ENCODE measurements at places on chromosomes 16 and 17.

GRCh38 chr17:20121359-20122253 lies 112.4 kb downstream of the SPECC1 start:
- peak; percentile 66 for DNase-seq

- DNase-seq = no peak
Observed at GRCh38 chr17:69477204-69477902, 62.9 kb downstream of the MAP2K6 start.

DNA sequence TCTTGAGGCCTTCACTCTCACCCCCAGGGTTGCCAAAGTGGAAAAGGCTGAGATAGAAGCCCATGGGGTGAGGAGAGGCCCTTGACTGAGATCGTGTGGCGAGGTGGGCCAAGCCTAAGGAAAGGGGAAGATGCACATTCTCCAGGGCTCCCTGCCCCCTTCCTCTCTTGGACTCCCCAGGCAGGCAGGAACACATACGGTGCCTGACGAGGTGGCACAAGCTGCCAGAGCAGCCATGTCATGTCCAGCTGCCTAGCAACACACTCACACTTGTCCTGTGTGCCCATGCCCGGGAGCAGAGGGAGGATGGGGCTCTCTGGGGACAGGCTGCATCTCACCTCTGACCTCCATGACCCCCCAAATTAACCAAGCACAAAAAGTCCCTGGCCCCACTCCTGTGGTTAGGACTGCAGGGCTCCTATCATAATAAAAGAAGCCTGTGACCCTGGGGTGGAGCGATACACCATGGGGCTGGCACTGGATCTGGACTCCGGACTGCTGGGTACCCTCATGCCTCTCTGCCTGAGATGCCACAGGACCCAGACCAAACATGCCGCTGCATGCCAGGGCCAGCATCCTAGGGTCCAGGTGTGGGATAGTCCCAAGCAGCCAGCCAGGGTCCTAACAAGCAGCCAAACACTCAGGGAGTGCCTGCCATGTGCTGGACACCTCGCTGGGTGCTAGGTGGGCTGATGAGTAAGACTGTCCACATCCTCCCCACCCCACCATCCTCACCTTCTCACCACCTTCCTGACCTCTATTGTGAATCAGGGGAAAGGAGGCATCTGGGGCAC lies 2.6 kb downstream of the GIT1 start:
- no peak for DNase-seq

- DNase-seq = no peak
Observed at GRCh38 chr17:21505819-21506815, 130.0 kb downstream of the KCNJ12 start.

DNA sequence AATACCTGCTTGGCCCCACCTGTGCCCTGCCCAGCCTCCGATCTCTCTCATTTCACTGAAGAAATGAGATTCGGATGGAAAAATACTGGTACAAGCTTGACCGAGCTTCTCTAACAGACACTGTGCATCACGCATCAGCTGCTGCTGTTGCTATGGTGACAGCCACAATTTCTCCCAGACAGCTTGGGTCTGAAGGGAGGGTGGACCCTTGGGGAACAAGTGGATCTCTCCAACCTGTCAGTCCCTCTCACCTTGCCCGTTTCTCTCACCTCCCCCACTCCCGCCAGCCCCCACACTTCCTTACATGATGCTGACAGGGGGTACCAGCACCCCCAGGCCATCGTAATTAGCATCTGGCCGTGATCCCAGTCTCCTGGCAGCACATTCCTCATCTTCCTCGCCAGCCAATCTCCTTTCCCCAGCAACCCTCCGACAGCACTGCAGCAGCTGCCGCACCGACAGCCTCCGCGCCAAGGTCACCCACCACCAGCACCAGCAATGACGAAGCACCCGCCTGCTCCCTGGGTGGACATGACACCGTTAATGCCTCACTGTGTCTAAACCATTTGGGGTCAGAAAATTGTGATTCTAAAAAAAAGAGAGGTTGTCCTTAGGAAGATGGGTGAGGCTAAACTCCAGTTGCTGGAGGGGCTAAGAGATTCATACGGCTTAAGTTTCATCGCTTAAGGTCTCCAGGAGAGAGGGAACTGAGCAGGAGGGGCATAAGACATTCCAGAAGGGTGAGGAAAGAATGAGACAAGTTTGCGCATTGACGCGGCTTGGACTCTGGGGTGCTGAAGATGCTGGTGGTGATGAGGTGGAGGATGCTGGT lies 58.6 kb upstream of the TNRC6A start:
- peak; percentile 76 for DNase-seq

GRCh38 chr17:64781014-64781756 lies 119.1 kb upstream of the SMURF2 start:
- DNase-seq = peak; percentile 87

DNA sequence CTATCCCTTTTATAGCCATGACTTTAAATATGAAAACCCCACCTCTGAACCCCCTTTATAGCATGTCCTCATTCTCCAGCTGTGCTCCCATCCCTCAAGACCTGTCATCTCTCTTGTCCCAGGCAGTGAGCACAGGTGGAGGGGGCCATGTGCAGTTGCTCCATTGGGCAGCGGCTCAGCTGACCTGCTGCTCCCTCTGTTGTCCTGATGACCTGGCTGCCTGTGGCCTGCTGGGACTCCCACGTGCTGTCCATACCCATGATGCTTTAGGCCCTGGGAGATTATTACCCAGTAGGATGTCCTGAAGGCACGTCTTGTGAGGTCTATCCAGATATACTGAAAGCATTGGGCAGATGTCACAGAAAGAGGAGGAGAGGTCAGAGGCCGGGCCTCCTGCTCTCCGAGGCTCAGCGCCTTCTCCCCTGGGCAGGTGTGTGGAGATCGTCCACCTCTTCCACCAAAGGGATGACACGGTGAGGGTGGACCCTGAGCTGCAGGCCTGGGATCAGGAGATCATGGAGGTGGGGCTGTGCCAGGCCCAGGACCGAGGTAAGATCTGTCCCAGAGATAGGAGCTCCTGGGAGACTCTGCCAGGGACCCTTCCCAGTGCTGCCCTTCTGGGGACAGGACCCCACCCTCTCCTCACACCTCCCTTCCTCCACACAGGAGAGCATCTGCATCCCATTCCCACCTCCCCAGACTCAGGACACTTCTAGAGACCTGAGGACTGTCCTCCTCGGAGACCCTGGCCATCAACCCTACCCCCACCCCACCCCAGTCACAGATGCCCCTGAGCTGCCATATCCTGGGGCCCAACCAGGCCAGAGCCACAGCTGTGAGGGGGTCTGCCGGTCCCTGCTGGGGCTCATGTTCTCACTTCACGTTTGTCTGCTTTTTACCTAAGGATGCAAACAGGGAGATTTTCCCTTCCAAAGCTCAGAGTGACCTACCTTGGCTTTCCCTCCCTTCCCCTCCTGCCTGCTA lies 58.0 kb downstream of the GOSR1 start:
- DNase-seq = no peak

GRCh38 chr17:61018938-61019337 lies 341.3 kb downstream of the BCAS3 start:
- no peak for DNase-seq

DNA sequence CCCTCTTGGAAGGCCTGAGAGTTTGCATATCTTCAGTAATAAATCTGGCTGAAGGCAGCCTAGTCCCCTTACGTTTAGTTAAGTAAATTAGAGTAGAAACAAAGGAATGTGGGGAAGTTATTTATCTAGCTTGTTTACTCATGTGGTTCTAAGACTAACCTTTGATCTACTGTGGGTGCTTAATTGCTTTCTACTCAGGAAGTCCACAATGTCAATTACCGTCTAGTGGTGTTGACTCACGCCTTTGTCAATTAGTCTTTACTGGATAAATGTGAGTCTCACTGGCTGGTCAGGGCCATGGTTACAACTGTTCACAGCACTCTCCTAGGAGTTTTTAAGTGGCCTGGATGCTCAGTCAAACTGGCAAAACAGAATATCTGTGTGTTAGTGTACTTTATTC lies 2338.4 kb downstream of the TP53TG3F start:
- DNase-seq = no peak

- DNase-seq = no peak
Observed at GRCh38 chr17:79907217-79907715, 68.0 kb upstream of the CBX4 start.

- no peak for DNase-seq
Observed at GRCh38 chr16:52787709-52788108, 240.8 kb upstream of the TOX3 start.

- DNase-seq = no peak
Observed at GRCh38 chr17:48985436-48986245, 11.5 kb upstream of the IGF2BP1 start.

GRCh38 chr17:80939151-80940145 lies 52.2 kb upstream of the CHMP6 start:
- peak; percentile 18 for DNase-seq

GRCh38 chr16:61871837-61872777 lies 164.1 kb downstream of the CDH8 start:
- no peak for DNase-seq

- DNase-seq = no peak
Observed at GRCh38 chr17:50009282-50009681, 14.3 kb upstream of the DLX3 start.

- DNase-seq = peak; percentile 46
Observed at GRCh38 chr17:8145811-8146210, 6.4 kb downstream of the PER1 start.

DNA sequence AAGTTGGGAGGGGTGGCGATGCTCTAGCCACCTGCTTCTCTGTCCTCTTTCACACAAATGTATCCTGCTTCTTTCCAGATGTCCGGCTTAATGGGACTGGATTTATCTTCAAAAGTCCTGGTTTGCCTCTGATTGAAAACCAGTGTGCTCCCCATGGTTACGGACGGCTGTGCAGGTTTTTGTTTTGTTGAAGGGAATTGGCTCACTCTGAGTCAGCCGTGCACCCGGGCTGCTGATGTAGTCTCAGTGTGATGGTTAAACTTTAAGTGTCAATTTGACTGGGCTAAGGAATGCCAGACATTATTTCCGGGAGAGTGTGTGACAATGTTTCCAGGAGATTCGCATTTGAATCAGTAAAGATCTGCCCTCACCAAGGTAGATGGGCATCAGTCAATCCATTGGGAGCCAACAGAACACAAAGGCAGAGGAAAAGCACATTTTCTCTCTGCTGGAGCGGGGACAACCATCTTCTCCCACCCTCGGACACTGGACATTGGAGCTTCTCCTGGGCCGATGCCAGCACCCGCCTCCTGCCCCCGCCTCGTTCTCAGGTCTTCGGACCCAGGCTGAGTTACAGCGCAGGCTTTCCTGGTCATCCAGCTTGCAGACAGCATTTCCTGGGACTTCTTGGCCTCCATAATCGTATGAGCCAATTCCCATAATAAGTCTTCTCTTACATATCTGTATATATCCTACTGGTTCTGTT lies 126.9 kb upstream of the TNRC6C start:
- peak; percentile 49 for DNase-seq

DNA sequence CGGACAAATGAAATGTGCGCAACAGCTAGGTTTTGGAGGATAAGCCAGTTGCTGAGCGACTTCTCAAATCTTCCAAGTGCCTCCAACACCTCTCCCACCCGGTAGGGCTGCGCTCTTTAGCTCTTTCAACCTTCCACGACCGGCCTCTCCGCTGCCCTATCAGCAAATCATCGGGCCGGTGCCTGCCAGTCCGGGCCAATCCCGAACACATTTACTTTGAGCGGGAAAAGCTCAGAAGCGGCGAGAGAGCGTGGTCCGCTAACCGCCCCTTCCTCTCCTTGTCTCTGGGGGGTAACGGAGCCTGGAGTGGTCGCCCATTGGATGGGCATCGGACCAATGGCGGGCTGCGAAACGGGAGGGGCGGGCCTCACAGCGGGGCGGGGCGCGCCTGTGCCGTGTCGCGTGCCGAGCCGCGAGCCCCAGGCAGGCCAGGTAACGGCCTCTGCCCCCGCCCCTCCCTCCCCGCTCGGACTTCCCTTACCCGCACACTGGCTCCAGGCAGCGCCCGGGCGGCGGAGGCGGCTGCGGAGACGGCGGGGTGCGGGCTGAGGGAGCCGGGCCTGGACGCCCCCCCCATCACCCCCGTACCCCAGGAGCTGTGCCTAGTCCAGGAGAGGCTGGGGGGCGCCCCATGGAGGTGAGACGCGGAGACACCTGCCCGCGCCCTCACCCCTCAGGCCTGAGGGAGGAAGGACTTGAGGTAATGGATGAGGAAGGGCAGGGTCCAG lies at the start of gene MEIOC:
Gene MEIOC, plus strand, starts transcription at position 486 of the 728 bp plus-strand sequence. Its CDS starts 146 bp downstream, at position 632.
- no peak for DNase-seq

- DNase-seq = no peak
Observed at GRCh38 chr16:88606148-88606757, 32.1 kb upstream of the IL17C start.

DNA sequence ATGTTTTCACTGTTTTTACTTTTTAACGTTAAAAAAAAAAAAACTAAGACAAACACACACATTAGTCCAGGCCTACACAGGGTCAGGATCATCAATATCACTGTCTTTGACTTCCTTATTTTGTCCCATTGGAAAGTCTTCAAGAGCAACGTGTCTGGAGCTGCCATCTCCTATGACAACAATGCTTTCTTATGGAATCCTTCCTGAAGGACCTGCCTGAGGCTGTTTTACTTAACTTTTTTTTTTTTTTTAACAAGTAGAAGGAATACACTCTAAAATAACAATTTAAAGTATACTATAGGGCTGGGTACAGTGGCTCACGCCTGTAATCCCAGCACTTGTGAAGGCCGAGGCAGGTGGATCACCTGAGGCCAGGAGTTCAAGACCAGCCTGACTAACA lies 71.8 kb upstream of the BCAR1 start:
- DNase-seq = no peak

DNA sequence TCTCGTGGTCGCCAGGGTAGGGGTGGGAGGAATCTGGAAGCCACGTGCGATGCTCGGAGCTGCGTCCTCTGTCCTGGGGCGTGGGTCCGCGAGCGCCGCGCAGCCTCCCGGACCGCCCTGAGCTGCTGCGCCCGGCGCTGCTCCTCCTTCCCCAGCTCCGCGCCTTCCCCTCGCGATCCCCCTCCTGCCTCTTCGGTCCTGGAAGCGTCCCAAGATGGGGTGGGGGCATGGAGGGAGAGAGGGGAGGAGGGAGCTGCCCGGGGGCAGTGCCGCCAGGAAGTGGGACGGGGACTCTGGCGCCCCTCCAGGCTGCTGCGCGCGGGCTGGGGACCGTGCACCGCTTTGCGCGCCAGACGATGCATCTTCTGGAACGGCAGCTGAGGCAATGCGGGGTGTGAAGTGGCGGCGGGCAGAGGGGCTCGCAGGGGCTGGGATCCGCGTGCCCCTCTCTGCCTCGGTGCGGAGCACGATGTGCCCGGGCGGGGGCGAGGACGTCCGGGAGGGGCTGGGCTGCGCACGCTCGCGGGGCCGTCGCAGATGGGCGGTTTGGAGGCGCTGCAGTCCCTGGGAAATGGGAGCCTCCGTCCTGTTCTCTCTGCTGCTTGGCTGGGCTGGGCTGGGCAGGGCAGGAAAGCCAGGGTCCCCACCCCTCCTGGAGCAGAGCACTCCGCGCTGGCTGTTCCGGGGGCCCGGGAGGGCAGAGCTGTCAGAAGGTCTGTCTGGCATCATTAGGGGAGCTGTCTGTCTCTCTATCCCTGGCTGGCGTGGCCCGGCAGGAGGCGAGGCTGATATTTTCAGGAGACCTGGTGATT lies 388.0 kb downstream of the SEC14L1 start:
- no peak for DNase-seq

DNA sequence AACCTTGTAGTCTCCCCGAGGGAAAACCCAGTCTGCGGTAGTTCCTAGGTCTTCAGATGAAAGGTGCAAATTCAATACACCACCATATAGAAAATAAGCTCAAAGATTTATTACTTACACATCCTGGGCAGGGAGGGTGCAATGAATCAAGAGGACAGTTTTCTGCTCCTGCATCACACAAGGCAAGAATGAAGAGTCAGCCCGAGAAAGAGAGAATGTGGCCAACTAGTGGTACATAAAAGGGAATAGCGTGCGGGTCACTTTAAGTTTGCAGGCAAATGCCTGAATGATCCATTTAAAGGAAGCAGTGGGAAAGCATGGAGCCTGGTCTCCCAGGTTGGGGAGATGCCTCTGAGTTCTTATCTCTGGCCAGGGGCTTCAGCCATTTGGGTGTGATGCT lies 403.4 kb downstream of the GRIN2A start:
- DNase-seq = no peak

- DNase-seq = no peak
Observed at GRCh38 chr16:78764478-78764877, 665.0 kb downstream of the WWOX start.
